ENCODE measurements at places on chromosomes 12 and 14. TPM values are rescaled to one million over a fixed set of nuclear protein-coding genes. Genes with fewer than 3 reads are reported as not detected.
A peak's percentile ranks its signal among the peaks of the same experiment; 100 is the strongest.

Gene NUAK1
- not detected for total RNA-seq

GRCh38 chr14:22536853-22537338 lies 52.1 kb downstream of the DAD1 start:
- H3K4me3 ChIP-seq, result peak overlapping the region; percentile 77
- H3K36me3 ChIP-seq, result peaks cover 96% of the 10 kb centered on the region
- peak overlapping the region; percentile 91 for H3K27ac ChIP-seq
- peak; percentile 80 for DNase-seq
- H3K27me3 ChIP-seq, result no peaks in the 10 kb centered on the region

Gene PLEKHG7
- total RNA-seq, result not detected

DNA sequence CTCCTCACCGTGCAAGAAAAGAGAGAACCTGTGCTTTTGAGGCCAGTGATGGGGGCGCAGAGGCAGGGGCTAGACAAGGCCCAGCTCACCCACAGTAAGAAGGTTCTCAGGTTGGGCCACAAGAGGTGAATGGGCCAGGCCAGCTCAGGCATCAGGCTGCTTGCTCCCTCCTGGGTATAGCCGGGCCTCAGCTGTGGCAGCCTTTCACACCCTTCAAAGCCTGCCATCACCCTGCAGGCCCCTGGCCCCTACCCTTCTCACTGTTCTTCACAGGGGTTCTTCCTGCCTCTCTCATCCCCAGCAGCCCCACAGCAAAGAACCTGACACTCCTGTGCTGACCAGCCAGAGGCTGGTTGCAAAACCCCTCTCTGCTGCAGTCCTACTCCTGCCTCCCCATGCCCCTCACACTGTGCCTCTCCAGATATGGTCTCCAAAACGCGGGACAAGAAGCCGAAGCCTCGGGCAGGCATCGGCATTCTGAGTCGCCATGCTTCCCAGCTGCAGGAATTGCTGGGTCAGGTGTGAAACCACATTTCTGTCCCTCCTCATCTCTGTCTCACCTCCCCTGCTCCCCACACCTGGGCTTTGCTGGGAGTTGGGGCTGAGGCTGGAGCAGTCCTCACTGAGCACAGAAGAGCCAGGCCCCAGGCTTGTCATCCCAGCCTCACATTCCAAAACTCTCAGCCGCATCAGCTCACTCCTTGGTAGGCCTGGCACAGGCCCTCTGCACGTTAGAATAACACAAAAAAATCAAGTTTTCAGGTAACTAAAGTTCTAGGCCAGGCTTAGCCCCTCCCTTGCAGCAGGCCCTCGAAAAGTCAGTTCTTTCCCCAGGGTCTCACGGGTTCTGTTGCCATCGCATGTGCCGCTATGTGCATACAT lies 6.9 kb upstream of the FAIM2 start:
- DNase-seq, result no peak
- H3K27ac ChIP-seq, result peak overlapping the region; percentile 20
- no peak overlapping the region for H3K4me3 ChIP-seq
- H3K27me3 ChIP-seq, result peaks cover 6% of the 10 kb centered on the region

GRCh38 chr14:27390155-27390554 lies 792.3 kb upstream of the NOVA1 start:
- DNase-seq, result no peak
- no peaks in the 10 kb centered on the region for H3K27me3 ChIP-seq
- no peaks in the 10 kb centered on the region for H3K36me3 ChIP-seq
- H3K4me3 ChIP-seq, result no peak overlapping the region
- H3K27ac ChIP-seq, result no peak overlapping the region

Gene INSM2
- total RNA-seq, result not detected

GRCh38 chr12:92218394-92219077 lies 72.9 kb upstream of the BTG1 start:
- H3K36me3 ChIP-seq, result peaks cover 12% of the 10 kb centered on the region
- H3K4me3 ChIP-seq, result no peak overlapping the region
- peaks cover 16% of the 10 kb centered on the region for H3K4me1 ChIP-seq
- H3K27ac ChIP-seq, result peak overlapping the region; percentile 72

DNA sequence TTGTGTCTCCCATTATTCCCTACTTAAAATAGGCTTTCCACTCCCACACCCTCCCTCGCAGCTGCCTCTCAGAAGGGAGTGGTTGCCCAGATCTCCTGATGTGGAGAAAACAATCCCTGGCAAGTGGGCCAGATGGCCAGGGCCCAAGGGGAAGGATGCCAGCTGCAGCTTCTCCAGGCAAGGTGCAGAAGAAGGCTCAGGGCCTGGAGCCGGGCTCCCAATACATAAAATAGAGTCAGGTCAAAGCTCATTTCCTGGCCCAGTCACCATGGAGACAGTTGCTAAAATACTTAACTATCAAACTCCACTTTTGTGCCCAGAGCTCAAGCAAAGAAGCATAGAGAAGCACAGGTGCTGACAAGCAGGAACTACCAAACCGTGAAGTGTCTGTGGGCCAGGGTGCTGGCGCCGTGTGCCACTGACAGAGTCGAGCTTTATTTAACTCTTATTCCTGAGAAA lies 45.7 kb upstream of the ITPR2 start:
- peaks cover 16% of the 10 kb centered on the region for H3K27me3 ChIP-seq
- no peak for DNase-seq
- H3K4me3 ChIP-seq, result no peak overlapping the region

DNA sequence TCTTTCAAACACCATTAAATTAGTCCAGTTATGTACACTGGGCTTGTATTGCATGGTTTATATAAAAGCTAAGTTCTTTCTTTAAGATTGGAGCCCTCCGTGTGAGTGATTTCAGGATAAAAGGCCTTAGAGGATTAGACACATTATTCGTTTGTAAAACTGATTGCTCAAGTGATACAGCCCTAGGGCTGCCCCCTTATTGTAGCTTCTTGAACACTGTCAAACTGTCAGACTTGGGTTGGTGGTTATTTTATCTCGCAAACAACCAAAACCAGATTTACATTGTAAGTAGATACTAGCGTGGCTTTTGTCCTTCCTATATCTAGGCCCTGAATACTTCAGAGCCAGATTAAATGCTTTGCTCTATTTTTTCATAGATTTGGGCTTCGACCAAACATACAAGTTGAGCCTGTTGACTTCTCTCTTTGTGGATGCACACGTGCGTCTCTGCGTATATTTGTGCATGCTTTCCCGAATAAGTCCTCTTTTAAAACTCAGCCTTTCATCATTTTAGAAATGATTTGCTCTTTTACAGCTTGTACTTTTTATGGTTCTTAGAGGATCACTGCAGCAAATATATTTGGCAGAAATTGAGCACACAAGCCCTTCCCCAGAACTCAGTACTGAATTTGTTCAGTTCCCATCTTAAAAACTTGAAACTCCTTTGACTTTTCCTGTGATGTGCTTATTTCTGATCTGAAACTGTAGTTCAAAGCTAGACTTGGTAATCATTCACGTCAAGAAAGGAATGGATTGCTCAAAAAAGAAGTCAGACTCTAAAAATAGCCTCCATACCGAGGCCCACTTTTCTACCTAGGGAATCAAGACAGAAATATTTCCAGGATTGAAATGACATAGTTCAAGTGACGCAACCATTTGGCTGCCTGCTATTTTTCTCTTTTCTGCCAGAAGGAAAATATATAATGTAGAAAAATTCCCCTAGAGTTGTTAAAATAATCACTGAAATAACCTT lies 129.5 kb downstream of the ETV6 start:
- peak overlapping the region; percentile 14 for H3K27ac ChIP-seq
- H3K4me1 ChIP-seq, result peaks cover 68% of the 10 kb centered on the region
- no peaks in the 10 kb centered on the region for H3K27me3 ChIP-seq

DNA sequence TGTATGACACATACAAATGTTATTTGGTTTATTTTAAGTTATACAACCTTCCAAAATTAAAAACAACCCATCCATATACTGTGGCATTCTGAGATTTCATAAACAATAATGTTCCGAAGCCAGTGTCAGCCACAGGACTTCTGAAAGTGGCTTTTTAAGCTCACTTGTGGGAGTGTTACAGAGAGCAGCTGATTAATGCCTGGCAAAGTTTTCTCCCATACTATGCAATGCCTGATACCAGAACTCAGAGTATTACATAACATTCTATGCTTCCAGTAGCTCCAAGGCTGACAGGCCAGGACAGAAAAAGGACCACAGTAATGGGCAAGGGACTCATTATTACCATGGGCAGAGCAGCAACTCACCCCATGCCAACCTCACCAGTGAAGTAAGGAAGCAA lies 29.3 kb downstream of the NELL2 start:
- H3K27ac ChIP-seq, result peak overlapping the region; percentile 82
- H3K4me3 ChIP-seq, result peak overlapping the region; percentile 36
- H3K27me3 ChIP-seq, result no peaks in the 10 kb centered on the region
- DNase-seq, result no peak
- H3K4me1 ChIP-seq, result peaks cover 79% of the 10 kb centered on the region

DNA sequence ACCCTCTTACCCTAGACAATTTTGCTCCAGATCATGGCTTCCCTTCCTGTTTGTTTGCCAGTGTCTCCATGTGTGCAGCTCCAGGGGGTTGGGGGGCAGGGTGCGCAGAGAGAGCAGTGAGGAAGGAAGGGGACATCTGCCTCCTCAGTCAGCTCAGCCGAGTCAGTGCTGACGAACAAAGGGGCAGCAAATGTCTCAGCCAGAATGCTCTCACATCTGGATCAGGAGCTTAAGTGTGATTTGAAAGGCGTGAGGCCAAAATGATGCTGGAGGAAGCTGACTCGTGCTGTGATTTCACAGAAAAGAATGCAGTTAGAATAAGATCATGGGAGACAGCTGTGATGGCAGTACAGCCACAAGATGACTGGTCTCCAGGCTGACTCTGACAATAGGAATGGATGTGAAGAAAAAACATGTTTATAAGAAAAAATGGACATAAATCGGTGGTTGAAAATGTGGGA lies 27.1 kb upstream of the CDK17 start:
- H3K27ac ChIP-seq, result peak overlapping the region; percentile 42
- H3K27me3 ChIP-seq, result no peaks in the 10 kb centered on the region
- no peak overlapping the region for H3K4me3 ChIP-seq
- no peak for DNase-seq
- no peaks in the 10 kb centered on the region for H3K36me3 ChIP-seq
- H3K4me1 ChIP-seq, result peaks cover 43% of the 10 kb centered on the region

Gene TAS2R30
- 2.6 TPM for total RNA-seq

Gene DRAM1
- total RNA-seq, result 1.4 TPM

Gene HVCN1
- total RNA-seq, result 16.0 TPM

- no peak overlapping the region for H3K27ac ChIP-seq
- DNase-seq, result no peak
- peaks cover 29% of the 10 kb centered on the region for H3K4me1 ChIP-seq
Measured at GRCh38 chr12:47757364-47757839, 1.3 kb downstream of the RAPGEF3 start.

DNA sequence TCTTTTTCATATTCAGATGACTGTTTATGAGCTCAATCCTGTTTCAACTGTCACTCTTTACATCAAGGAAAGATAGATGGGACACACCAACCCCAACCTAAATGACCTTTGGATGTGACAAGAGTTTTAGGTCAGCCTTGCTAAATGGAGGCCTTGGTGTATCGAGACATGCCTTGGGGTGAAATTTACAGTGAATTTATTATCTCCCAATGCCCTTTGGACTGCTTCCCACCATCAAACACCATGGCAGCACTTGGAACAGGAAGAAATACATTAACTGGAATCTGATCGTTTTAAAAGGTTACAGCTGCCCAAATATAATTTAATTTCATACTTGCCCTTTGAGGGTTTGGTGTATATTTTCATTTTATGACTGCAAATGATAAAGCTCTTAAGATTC lies 327.6 kb downstream of the SOX5 start:
- no peak overlapping the region for H3K4me3 ChIP-seq
- H3K36me3 ChIP-seq, result no peaks in the 10 kb centered on the region
- no peak for DNase-seq
- H3K27ac ChIP-seq, result no peak overlapping the region
- no peaks in the 10 kb centered on the region for H3K4me1 ChIP-seq

DNA sequence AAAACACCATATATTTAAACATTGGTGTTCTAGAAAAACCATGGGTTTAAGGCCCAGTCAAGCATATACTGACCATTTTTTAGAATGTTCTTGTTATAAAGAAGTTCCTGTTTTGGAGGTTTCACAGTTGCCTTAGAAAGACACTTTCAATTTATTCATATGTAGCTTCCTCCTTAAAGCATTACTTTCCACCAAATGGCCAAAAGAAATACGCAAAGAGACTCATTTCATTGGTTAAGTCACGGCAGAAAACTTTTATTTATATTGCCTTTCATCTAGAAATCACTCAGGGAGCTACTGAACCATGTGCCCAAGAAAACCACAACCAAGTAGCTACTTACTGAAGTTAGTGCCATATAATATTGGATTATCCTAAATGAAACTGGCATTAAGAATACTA lies 40.0 kb downstream of the MYBPC1 start:
- H3K36me3 ChIP-seq, result no peaks in the 10 kb centered on the region
- H3K4me1 ChIP-seq, result peaks cover 7% of the 10 kb centered on the region
- H3K27ac ChIP-seq, result no peak overlapping the region

All from activated CD4-positive, alpha-beta T cell treated with anti-CD3 and anti-CD28 coated beads, Interleukin-2, amount 10 ng/mL, durations not matched to agents 7 days and 5 days (primary cell).